ENCODE measurements at places on chromosomes 11 and 22. TPM values are rescaled to one million over a fixed set of nuclear protein-coding genes. Genes with fewer than 3 reads are reported as not detected.

The NDUFV1 gene
- 306 TPM for total RNA-seq

The PARVB gene
- total RNA-seq, result 150 TPM

The PATE2 gene
- total RNA-seq, result not detected

The KRTAP5-9 gene
- total RNA-seq, result not detected

The RAB36 gene
- not detected for total RNA-seq

The CRYBA4 gene
- not detected for total RNA-seq

The OR2D2 gene
- total RNA-seq, result not detected

The BIK gene
- not detected for total RNA-seq

The CLTCL1 gene
- 111 TPM for total RNA-seq

The CHORDC1 gene
- 32.7 TPM for total RNA-seq

The CASP1 gene
- total RNA-seq, result 1.1 TPM

The OR6T1 gene
- not detected for total RNA-seq

The C11orf86 gene
- not detected for total RNA-seq

The CASP4 gene
- 16.7 TPM for total RNA-seq

Measured in gastrocnemius medialis (tissue), 4 donors.